Kasumi-1 (cell line): ENCODE measurements at places on chromosomes 12 and 14.

GRCh38 chr12:43098071-43098470 lies 453.9 kb downstream of the ADAMTS20 start:
- no peak for DNase-seq

DNA sequence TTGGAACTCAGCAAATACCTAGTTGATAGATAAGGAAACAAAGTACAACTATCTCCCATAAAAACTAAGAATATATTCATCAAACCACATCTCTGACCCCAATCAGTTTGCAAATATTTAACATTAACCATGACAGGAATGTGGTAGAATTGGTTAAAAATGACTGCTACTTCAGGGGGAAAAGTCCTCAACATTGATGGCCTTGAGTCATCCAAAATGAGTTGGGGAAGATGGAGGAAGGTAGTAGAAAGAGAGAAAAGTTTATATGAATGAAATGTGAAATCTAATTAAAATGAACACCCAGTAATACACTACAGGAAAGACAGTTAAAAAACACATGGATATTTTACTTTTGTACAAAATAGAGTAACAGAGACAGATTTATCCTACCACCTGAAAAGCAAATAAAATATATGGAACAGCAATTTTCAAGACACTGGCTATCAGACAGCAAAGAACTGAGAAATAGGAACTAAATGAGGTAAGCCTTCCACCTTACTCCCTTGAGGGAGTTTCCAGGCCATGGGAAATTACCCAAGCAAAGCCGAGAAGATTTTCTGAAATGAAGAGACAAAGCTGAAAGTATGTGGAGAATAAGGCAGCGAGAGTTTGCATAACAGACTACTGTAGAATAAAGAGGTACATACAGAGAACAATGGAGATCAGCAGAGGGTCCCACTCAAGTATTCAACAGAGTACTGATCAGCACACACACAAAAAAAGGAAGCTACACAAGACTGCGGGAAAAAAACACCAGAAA lies 49.6 kb downstream of the TC2N start:
- DNase-seq = no peak

GRCh38 chr12:3727354-3727753 lies 25.6 kb downstream of the CRACR2A start:
- DNase-seq = no peak

DNA sequence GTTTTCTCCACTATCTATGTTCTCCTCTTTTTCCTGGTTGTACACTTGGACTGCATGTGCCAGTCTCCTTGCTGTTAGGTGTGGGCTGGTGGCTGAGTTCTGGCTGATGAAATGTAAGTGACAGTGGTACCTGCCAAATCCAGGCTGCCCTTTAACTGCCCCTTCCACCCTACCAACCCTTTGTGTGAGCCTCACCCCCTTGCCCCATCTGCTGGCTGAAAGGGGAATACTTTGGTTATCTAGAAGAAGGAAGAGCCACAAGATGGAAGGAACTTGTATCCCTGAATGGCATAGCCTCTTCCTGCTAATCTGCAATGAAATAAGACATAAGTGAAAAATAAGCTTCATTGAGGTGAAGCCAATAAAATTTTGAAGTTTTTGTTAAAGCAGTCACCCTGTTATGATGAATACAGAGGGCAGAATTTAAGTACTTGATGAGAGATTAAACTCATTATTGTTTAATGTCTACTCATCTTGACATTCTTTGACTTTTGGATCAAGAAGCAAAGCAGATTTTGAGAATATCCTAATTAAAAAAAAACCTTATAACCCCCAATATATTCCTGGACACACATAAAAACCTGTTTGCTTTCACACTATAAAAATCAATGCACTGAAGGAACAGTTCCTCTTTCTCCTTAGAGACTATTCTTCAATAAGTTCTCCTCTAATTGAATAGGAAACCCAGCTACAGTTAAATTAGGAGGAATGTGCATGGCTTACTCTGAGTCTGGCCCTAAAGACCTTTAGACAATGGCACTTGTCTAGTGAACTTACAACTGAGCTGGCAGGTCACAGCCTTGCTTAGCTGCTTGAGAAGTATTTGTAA lies 262.6 kb upstream of the BTG1 start:
- DNase-seq = peak; percentile 42

DNA sequence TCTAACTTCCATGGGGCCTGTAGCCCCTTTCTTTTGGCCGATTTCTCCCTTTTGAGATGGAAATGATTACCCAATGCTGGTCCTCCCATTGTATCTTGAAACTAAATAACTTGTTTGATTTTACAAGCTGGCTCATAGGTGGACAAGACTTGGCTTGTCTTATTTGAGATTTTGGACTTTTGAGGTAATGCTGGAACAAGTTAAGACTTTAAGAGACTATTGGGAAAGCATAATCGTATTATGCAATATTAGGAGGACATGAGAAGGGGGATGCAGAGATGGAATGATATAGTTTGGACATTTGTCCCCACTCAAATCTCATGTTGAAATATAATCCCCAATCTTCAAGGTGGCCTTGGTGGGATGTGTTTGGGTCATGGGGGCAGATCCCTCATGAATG lies 49.2 kb upstream of the LYZ start:
- DNase-seq = no peak

- no peak for DNase-seq
Measured at GRCh38 chr12:13039328-13039956, 4.7 kb upstream of the FAM234B start.

- DNase-seq = no peak
Measured at GRCh38 chr12:27178723-27179399, 65.2 kb upstream of the STK38L start.

GRCh38 chr14:75003250-75004027 lies 718 bp downstream of the EIF2B2 start:
- no peak for DNase-seq
